ENCODE measurements at places on chromosomes 2 and 18.

DNA sequence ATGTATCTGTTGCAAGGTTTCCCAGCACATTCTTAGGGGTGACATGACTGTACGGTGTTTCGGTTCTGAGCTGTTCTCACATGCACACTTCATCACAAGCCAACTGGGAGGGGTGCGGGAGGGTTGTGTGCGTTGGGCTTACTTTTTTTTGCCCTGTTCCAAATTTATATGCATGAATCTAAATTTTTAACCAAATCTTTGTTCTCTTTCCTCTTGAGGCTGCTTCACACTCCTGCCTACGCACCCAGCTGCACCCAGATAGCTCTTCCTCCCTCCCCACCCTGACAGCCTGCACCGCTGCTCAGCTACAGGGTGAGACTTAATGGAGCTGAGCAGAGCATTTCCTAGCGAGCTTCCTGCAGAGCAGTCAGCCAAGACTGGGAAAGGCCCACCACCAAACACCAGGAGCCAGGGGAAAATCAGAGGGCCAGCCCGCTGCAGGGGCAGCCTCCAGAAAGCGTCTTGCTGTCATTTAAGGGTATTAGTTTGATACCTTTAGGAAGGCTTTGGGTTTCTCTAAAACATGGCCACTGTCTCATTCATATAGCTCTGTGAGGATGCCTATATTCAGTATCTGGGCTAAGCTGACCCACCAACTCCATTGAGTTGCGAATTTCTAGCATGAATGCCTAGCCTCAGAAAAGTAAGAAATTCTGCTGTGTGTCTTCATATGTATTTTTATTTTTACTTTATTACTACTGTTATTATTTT, 84.5 kb downstream of the POU3F3 start:
- DNase-seq, result peak; percentile 18

GRCh38 chr18:79367989-79368388, 27.7 kb upstream of the NFATC1 start:
- no peak for DNase-seq

DNA sequence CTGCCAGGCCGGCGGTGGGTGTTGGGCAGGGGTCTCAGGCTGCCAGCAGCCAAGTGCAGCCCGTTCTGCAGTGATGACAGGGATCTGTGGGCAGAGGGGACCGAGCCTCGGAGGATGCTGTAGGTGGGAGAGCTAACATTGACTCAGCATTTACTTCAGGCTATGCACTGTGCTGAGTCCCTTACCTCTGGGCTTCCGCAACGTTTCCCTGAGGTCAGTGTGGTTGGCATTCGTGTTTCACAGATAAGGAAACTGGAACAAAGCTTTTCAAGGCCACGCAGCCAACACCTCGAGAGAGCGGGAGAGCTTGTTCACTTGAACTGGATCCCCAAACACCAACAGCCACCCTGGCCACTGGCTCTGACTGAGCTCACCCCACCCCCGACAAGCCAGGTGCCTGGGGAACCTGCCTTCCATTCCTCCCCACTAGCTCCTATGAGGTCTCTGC, 839 bp upstream of the GPR148 start:
- no peak for DNase-seq

DNA sequence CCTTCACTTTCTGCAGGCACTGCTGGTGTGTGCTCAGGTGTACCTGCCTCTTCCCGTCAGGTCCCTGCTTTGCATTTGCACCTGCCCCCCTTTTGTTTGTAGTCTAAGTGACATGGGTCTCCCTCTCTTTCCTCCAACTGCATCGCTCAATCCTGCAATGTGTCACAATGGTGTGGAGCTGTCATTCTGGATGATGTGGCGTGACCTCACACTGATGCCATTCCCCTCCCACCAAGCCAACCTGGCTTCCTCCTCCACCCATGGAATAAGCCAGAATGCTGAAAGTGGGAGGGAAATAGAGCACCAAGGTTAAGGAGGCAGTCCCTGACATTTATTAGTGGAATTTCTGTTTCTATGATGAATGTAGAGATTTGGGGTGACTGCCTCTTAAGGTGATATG, 156.7 kb downstream of the ZBTB7C start:
- DNase-seq, result no peak

- DNase-seq, result no peak
These were observed 97.0 kb upstream of the ATL2 start for GRCh38 chr2:38474021-38474456.

DNA sequence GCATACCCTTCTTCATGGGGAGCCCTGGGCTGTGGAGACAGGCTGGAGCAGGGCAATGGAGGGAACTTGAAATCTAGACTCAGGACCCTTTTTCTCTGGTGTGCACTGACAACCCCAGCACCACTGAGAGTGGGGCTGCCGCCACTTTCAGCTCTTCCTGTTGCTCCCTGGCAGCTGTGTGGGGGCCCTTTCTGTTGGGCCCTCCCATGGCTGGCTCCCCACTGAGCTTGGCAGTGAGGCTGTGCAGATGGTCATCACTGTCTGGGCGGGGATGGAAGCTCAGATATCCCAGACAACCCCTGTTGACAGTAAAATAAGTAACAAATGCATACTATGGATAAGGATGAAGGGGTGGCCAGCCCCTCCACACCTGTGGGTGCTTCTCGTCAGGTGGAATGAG, 6.7 kb downstream of the MYO7B start:
- DNase-seq, result no peak

DNA sequence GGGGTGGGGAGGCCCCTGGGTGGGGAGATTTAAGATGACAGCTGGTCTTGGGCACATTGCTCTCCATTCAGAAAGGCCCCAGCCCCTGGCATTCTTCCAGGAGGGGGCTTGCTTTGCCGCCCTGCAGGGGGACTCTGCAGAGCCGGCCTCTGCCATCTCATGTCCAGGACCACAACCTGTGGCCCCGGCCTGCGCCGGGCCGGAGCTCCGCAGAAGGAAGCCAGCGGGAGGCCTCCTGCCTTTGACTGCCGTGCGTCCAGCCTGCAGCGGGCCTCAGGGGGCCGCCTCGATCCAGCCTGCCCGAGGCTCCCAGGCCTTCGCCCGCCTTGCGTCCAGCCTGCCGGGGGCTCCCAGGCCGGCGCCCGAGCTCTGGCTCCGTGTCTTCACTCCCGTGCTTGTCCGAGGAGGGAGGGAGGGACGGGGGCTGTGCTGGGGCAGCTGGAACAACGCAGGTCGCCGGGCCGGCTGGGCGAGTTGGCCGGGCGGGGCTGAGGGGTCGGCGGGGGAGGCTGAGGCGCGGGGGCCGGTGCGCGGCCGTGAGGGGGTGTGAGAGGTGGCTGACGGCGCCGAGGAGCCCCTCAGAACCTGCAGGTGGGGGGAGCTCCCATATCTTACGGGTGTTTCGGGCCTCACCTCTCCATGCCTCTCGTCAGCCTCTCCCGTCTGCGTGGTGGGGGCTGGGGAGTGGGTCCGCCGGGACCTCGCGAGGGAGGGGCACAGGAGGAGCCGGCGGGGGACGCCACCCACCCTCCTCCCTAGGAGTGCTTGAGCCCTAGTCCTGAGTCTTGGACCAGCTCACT, 20.4 kb downstream of the GPC1 start:
- DNase-seq, result no peak

GRCh38 chr18:12463191-12463590, 55.5 kb downstream of the PRELID3A start:
- DNase-seq, result no peak

DNA sequence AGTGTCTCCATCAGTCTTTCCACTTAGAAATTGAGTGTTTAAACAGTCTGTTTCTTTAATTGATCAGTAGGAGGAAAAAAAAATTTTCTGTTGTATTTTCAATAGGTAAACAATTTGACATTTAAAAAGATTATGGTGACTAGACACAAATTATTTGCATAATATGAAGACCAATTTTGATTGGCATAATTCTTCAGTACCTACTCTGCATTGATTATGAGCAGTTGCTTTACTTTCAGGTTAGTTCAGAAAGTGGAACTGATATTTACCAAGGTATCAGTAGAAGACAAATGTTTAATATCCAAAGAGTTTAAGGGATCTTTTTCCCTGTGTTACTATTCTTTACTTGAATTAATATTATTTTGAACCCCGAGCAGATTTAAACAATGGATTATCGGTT, 2.6 kb downstream of the ADAM23 start:
- DNase-seq, result no peak

- DNase-seq, result no peak
These were observed 175.1 kb downstream of the FAM210A start for GRCh38 chr18:13551305-13551603.

DNA sequence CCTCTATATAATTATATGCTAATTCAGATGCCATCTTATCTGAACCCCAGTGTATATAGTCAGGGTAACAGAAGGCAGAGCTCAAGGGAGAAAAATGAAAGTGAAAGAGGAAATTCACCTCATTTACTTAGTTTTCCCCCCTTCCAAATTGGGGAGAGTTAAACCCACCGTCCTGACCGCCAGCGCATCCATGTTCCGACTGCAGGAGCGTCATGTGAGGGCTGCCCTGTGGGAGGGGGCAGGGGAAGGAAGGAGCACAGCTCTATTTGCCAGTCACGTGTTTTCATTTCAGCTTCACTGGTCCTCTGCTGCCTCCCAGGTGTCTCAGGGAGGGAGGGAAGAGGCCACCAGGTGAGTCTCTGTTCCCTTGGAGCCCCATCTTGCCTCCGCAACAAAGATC, 13.2 kb downstream of the CNNM4 start:
- DNase-seq, result no peak

DNA sequence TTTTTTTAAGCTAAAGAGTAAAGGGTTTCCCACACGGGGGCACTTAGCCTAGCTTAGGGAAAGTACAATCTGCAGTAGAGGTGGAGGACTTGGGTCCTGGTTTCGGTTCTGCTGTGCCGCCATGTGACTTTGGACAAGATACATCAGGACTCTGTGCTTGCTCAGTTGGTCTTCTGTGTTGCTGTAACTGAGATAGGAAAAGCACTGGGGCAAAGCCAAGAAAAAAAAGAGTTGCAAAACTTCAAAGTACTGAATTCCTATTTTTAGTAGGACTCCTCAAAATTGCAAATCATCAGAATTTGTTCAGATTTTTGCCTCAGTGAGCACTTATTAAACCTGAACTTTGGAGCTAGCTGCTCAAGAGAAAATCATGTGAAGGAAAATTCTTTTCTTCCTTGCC, 96.3 kb upstream of the STON1 start:
- DNase-seq, result no peak

DNA sequence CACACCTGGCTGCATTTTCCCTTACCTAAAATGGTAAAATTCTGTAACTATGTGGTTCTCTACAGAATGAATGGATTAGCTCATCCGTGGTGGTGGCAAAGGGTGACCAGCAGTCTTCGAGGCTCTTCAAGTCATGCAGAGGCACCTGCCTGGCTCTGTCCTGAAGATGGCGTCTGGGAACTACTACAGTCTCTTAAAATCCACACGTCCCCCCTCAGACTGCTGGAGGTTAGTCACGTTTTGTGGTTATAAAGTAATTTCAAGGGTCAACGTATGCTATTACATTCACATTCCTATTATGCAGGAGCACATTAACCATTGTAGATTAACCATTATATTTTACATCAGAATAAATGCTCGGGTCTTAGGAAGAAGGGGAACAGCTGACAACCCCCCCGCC, 616.7 kb downstream of the GALR1 start:
- DNase-seq, result no peak

- DNase-seq, result no peak
These were observed 2.9 kb downstream of the UGT1A7 start for GRCh38 chr2:233684640-233685039.

GRCh38 chr18:58615140-58616132, 13.5 kb downstream of the ALPK2 start:
- no peak for DNase-seq

DNA sequence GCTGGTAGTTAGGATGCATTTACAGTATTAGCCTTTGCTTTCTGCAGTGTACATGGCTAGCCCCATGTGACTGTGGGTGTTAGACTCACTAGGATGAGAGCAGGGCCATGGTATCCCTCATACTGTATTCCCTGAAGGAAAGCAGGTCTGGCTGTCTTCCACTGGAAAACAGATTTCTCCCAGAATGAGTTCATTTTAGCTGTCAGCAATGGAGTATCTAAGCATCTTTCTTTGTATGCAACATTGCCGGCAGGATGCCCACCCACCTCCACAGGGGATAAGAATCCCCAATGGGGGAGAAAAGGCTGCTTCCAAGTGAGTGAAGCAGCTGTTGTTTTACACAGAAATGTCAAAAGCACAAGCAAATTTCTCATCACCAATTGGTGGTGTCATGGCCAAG, 142.7 kb upstream of the KLHL14 start:
- DNase-seq, result no peak

GRCh38 chr2:102063487-102063911, 71.7 kb downstream of the IL1R2 start:
- DNase-seq, result no peak

DNA sequence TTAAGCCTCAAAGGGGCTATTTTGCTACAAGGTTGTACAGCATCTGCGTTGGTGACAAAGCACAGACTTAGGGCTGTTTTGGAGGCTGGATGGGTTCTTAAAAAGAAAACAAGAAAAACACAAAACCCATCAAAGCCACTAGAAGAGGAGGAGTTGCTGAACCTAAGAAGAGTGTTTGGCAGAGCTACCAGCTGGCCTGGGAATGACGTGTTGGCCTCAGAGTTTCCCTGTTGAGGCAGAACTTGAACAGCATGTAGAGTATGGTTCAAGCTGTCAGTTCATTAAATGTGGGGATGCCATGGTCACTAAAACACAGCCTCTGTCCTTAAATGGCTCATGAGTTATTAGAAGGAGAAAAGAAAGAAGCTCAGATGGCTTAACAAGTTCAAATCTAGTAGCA, 162.5 kb downstream of the TTC32 start:
- DNase-seq, result no peak

GRCh38 chr2:85199698-85200097, 66.5 kb downstream of the TCF7L1 start:
- DNase-seq, result no peak

- no peak for DNase-seq
These were observed 531.2 kb downstream of the NYAP2 start for GRCh38 chr2:225930687-225931086.

DNA sequence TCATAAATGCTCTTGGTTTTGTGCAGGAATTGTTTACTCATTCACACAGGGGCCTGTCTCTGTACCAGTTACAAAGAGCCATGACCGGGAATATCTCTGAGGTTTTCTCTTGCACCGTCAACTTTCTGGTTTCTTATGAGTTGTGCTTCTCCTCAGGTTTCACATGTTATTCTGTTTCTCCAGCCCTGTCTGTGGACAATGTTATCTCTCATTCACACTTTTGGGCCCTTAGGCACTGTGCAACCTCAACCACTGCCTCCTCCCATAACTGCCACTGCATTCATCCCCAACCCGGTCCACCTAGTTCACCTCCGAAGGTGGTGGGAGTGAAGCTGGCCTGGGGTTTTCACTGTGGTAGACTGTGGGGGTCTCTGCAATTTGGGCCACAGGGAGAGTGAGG, 22.5 kb upstream of the NEDD4L start:
- DNase-seq, result no peak

- DNase-seq, result no peak
These were observed 71.7 kb upstream of the SKOR2 start for GRCh38 chr18:47323158-47323557.

Data from thymus (tissue), 14 donors.